ENCODE measurements at places on chromosomes 6 and 20.

- no peak for DNase-seq
These were observed 10.8 kb upstream of the DTNBP1 start for GRCh38 chr6:15673666-15674065.

- no peak for DNase-seq
These were observed at the start of gene ENPP3 for GRCh38 chr6:131636880-131637792. Gene ENPP3, plus strand, starts transcription at chr6:131637302. Its CDS starts 83 bp downstream, at chr6:131637385.

DNA sequence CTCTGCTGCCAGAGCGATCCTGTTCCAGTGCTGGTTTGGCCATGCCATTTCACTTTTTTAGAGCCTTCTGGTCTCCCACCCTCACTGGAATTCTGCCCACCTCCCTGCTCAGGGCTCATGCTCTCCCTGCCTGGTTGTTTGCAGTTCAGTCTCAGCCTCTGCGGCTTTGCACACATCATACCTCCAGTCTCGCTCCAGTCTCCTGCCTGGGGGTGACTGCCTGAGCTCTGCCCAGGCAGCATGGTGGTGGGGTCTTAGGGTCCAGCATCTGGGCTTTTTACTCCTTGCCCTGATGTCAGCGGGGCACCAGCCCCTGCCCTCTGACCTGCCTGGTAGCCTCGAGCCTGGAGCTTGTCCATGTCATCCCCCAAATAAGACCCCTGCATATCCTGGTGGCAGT lies 30.9 kb downstream of the CD83 start:
- no peak for DNase-seq

GRCh38 chr20:35697696-35698297 lies 1.4 kb downstream of the NFS1 start:
- DNase-seq, result no peak

DNA sequence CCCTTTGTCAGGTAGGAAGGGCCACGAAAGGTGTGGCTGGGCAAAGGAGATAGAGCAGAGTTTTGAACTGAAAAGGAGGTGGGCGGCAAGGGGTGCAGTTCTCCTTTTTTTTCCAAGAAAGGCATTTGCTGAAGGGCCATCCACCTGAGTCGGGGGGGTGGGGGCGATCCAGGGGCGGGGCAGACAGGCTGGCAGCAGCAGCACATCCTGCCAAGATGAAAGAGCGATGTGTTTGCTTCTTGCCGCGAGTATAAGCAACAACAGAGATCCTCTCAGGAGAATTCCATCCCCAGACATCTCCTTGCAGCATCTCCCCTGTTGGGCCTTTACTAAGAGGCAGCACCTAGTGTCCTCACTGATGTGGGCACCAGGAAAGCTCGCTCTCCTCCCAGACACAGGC lies 516.5 kb downstream of the CD83 start:
- no peak for DNase-seq

GRCh38 chr6:53111865-53112264 lies 36.8 kb downstream of the GCM1 start:
- no peak for DNase-seq

DNA sequence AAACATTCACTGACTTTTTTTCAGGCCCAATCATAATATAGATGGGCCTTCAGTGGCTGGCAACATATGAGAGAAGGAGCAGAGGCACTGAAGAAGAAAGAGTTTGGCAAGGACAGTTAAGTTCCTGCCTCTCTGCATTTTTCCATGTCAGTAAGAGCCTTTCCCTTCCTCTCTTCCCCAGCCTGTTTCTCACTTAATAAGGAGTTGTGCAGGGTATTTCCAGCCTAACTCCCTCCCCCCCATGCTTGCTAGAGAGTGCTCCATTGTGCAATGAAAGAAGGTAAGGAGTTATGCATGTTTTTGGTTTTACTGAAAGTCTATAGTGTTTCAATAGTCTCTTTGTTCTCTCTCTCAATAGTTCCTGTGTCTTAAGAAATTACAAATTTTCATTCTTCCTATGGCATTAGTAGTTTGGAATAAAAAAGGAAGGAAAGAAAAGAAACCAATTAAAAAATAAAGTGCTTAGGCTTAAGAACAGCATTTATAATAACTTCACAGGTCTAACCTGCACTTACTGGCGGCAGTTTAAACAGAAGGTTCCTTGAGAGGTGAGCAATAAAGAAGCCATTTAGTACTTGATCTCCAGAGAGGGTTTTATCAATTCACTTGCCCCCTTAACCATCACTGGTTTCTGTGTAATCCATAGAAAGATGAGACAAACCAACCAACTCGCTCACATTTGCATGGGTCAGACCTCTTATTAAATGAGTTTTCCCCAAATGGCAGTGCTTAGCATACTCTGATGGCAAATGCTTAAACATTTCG lies 251.1 kb downstream of the PTPRT start:
- DNase-seq, result no peak

DNA sequence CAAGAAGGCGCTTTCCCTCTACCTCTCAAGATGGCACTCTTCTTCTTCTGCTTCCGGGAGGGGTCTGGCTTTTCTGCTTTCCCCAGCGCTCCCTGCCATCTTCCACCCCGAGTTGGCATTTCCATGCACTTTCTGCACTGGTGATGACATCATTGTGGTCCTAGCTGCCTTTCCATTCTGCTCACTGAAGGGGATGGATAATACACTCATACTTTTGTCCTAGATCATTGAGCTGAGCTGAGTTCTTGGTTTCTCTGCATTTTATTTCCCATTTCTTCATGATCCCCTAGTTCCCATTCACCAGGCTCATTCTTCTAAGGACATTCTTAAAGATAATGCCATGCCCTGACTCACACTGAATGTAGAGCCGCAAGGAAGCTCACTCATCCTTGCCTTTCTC lies 96.7 kb downstream of the EDN1 start:
- DNase-seq, result no peak

- DNase-seq, result no peak
These were observed 121.2 kb downstream of the SGK1 start for GRCh38 chr6:134196568-134197193.

- DNase-seq, result no peak
These were observed 31.5 kb downstream of the THBS2 start for GRCh38 chr6:169222126-169222525.

DNA sequence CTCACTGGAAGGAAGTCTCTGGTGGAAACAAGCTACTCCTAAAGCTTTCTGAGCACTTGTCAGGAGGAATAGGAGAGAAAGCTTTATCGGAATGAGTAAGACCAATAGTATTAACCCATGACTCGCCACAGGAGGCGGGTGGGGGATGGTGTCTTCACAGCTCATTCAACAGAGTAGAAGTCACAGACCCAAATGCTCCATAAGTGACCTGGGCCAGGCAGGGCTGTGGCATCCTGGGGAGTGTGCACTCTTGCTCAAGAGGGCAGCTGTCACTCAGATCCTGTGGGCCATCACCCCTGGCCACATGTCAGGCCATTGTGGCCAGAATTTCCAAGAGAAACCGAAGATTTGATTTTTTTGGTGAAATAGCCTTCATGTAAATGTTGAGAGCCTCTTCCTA lies 116.0 kb downstream of the SYCP2 start:
- no peak for DNase-seq

GRCh38 chr6:147769496-147770087 lies 261.1 kb downstream of the SAMD5 start:
- no peak for DNase-seq

GRCh38 chr20:62595491-62595890 lies 46.8 kb upstream of the SLCO4A1 start:
- peak; percentile 35 for DNase-seq

GRCh38 chr6:62775427-62776022 lies 435.7 kb upstream of the FKBP1C start:
- no peak for DNase-seq

DNA sequence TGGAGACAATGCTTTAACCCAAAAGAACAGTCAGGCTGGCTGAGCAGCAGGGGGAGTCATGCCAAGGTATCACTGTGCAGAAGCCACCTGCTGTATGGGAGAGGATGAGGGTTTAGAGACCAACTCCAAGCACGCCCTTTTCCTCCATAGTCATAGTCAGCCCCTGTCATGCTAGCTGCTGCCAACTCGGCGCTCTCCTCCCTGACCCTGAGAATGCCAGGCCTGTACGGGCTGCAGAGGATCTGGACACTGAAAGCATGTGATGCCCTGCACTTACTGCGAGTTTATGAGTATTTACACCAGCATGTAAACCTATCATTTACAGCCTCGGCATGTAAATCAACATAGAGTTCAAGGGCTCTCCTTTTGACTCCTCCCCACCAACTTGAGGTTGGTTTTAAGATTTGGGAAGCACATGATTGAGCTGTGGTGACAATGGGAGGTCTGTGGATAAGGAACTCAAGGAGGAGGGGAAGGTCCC lies 11.7 kb upstream of the SCUBE3 start:
- DNase-seq, result no peak

DNA sequence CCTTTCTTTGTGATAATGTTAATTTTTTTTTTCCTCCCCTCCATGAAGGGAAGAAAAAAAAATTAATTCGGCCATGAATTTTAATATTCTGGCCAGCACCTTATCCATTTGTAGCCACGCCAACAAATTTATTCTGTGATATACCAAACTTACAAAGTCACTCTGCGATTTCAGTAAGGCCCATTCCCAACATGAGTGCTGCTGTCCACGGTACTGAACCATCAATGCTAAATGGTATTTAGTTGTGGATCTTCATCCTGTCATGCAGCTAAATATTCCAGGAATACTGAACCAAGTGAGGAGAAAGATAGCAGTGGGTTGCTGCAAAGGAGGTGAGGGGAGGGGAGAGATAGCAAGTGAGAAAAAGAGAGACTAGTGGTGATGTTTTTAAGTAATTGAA lies 19.5 kb upstream of the RSPH4A start:
- peak; percentile 57 for DNase-seq

GRCh38 chr20:4730780-4731179 lies 9.1 kb downstream of the PRND start:
- peak; percentile 21 for DNase-seq

DNA sequence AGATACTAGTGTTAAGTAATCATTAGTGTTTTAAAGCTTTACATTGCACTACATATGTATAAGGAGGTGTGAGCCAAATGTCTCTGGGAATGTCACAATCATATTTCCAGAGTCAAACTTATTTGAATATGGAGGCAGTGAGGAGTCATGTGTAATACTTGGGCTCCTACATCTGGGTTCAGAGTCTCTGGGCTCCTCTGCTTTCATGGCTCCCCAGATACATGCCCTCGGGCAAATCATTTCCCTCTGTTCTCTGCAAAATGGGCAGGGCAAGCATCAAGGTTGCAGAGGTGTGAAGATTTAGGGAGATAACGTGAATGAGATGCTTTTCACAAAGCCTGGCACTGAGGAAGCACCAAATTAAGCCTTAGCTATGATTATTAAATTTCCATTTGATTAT lies 138.3 kb upstream of the SGK1 start:
- DNase-seq, result no peak

GRCh38 chr20:21225215-21225947 lies 77.8 kb upstream of the XRN2 start:
- no peak for DNase-seq

DNA sequence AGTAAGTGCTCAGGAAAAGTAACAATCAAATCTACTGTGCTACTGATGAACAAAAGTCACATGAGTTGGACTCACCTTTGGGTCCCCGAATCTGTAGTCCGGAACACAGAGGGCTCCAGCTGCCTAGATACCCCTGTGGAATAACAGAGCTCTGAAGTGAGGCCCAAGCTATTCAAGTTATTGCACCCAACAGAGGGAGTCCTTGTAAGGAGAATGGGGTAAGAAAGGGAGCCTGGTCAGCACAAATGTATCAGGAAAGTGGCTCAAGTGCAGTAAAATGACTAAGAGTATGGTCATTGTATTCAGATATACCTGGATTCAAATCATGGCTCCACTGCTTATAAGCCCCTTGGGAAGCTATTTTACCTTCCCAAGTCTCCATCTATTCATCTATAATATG lies 20.9 kb downstream of the EDN1 start:
- no peak for DNase-seq

DNA sequence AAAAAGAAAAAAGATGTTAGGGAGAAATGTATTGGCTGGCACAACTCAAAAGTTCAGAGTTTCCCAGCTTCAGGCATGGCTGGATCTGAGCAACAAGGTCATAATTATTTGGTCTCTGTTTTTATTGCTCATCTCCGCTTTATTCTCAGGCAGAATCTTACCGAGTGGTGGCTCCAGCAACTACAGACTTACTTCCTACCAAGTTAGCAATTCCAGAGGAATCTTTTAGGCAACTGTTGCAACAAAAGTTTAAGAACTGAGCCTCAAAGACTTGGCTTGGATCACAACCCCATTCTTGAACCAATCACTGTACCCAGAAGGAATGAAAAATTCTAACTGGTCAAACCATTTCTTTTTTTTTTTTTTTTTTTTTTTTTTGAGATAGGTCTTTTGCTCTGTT lies 35.5 kb upstream of the NCOA3 start:
- DNase-seq, result no peak

DNA sequence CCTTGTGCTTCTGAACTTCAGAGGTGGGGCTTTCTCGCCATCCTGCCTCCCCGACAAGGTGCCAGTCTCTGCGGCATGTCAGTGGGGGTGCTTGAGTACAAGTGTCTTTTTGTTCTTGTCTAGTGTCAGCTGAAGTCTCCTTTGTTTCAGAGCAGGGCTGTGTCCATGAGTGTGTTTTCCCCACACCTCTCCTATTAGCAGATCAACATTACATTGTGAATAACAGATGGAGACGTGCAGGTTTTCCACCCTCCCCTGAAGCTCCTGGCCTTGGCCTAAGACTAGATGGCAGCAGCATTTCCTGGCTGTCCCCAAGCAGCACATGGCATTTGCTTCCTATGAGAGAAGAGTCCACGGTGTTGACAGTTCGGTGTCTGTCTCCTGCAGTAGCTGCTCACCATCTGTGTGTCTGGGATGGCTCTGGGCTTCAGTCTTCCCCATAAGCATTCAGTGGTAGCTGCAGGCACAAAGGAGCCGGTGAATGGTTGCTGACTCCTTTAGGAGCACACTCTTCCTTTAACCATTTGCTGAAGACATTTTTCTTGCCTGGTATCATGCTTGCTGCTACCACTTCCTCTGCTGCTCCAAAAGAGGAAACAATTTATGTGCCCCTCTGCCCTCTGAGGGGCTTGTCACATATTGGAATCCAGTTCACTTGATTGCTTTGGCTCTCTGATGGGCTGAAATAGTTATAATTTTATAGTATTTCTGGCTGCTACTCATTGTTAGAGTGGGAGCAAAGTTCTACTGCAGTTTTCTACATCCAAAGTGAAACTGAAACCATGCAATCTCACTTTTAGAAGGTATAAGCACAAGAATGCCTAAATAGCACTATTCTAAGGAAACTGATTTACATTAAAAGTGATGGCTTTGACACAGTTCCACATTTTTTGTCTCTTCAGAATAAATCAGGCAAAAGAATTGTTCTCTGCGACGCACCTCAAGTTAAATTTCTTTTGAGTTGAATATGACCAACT lies 913.0 kb downstream of the C6orf118 start:
- DNase-seq, result no peak

DNA sequence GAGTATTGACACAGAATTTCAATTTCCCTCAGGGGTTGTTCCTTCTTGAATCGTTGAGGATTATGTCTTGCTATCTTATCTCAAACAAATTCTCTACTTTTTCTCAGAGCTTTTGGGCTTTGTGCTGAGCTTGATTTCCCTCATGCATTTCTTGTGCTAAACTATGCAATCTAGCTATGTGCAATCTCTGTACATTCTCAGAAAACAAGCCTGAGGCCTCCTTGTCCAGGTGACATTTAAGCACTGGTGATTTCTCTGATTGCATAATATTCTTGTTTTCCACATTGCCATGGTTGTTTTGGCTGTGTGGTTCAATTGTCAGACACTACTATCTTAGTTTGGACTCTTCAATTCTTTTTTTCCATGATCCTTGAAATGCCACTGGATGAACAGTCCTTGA lies 81.2 kb upstream of the MAN1A1 start:
- no peak for DNase-seq
